Hepatocyte (in vitro differentiated cells): ENCODE measurements at places on chromosomes 6 and 20. TPM values are rescaled to one million over a fixed set of nuclear protein-coding genes. Genes with fewer than 3 reads are reported as not detected.

The GJA10 gene
- not detected in 2 replicates for polyA plus RNA-seq

The CTSZ gene
- 5.0 and 7.1 TPM in 2 replicates for polyA plus RNA-seq

GRCh38 chr6:123655521-123656306, 19.0 kb upstream of the TRDN start:
- no peak for DNase-seq

DNA sequence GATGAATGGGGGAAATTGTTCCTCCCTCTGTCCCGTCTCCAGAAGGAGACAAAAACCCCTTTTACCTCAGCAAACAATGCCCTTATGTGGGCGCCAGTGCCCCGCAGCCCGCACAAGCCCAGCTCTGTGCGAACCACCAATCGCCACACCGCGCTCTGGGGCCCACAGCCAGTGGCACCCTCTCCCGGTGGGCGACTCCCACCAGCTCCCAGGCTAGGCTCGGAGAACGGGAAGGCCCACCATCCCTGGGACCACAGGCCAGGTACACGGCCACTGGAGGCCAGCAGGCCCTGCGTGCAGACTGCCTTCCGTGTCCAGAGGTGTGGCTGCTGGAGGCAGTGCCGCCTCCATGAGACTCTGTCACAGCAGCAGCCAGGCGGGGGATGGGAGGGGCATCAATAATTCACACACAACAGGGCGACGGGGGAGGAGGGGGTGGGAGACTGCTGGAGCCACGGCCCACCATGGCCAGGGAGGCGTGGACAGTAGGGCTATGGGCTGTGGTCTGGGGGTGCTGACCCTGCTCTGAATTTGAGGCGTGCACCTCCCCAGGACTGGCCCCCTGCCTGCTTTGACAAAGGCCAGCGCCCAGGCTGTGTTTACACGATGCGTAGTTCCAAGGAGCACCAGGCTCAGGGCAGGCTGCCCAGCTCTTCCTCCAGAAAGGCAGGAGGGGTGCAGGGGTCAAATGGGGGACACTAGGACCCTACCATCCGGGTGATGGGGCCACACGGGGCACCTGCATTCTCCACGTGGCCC, 105.7 kb downstream of the ASXL1 start:
- DNase-seq, result peak; percentile 65

DNA sequence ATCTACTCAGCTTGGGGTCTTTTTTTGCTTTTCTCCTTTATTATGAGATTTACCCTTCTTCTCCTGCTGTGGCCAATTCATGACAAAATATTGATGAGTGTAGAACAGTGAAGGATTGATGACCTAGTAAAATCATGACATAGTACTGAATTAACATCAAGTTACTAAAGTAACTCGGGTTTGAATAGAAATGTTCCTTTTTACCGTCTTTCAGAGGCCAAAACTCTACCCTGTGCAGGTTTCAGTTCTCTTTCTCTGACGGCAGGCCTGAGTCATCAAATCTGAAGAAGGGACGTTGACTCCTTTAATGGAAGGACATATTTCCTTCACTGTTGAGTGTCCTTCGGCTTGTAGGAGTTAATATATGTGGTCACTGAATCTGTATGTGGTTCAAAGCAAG, 80.7 kb downstream of the RREB1 start:
- no peak for DNase-seq

- no peak for DNase-seq
Observed at GRCh38 chr20:11509776-11510175, 407.9 kb upstream of the BTBD3 start.

DNA sequence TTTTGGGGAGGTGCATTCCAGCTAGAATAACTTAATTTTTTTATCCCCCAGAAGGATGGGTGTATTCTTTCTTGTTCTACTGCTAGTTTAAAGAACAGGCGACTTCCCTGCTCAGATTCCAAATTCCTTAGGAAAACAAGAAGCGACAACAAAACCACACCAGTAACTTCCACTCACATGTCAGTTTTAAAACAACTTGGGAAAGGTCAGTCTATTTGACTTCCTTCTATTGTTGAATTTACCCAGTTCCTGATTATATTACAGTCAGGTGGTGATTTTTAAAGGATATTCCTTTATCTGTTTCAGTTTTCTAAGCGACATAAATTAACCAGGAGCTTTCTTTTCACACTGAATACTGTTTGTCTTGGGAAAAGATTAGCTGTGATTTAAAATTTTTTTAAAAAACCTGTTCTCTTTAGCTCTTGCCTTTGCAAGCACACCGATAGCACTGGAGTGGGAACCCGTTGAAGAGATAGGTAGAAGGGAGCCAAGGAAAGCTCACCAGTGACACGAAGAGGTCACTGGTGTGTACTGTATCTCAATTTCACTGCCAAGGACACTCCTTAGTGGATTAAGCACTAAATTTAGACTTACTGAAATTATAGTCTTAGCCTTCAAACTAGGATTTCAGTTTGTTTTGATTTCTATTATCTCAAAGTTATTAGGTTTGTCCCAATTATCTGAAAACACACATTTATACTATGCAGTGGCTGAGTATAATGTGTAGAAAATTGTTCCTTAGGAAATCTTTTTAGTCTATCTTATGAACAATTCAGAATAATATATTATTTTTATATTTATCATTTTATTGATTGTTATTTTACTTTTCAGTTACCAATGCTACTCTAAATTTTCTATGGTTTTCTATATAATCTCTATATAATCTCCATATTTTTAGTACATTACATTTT, 22.3 kb downstream of the MARCKS start:
- peak; percentile 83 for DNase-seq

GRCh38 chr20:50824137-50824536, 29.3 kb downstream of the BCAS4 start:
- no peak for DNase-seq

- peak; percentile 54 for DNase-seq
Observed at GRCh38 chr20:2469991-2470422, 582 bp downstream of the SNRPB start.

DNA sequence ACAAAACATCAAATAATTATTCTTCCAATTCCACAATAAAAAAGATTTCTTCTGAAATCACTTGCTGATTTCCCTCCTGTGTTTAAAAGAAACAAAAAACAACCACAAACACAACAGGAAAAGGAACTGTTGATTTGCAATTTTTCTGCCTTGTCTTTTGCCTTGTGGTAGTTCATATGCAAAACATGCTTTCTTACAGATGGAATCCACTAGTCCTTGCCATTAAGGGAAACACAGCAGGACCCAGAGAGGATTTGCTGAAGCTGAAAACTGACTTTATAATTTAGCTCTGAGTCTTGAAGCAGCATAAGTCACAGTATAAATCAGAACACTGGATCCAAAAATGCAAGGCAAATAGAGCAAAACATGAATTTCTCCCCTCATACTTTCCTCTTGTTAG, 328.8 kb downstream of the PHF3 start:
- no peak for DNase-seq

- DNase-seq, result peak; percentile 44
Observed at GRCh38 chr6:81766482-81767069, 14.1 kb upstream of the TENT5A start.
